ENCODE measurements at places on chromosomes 7 and 10. TPM values are rescaled to one million over a fixed set of nuclear protein-coding genes. Genes with fewer than 3 reads are reported as not detected.

DNA sequence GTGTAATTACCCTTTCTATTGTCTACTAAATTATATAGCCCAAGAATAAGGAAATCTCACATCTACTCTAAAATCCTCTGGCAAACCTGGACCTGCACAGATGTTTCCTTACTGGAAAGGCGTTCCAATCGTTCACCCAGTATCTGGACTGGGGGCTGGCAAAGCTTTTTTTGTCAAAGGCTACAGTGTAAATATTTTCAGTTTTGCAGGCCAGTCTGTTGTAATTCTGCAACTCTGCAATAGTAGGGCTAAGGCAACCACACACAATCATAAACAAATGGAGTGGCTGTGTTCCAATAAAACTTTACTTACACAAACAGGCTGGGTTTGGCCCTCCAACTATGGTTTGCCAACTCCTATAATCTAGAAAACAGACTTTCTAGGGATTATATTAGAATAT lies 56.2 kb downstream of the GLI3 start:
- no peak for DNase-seq

- no peak for DNase-seq
These were observed 11.5 kb downstream of the IDE start for GRCh38 chr10:92562424-92562823.

- no peak for DNase-seq
These were observed 20.9 kb downstream of the ANKRD22 start for GRCh38 chr10:88830643-88831268.

DNA sequence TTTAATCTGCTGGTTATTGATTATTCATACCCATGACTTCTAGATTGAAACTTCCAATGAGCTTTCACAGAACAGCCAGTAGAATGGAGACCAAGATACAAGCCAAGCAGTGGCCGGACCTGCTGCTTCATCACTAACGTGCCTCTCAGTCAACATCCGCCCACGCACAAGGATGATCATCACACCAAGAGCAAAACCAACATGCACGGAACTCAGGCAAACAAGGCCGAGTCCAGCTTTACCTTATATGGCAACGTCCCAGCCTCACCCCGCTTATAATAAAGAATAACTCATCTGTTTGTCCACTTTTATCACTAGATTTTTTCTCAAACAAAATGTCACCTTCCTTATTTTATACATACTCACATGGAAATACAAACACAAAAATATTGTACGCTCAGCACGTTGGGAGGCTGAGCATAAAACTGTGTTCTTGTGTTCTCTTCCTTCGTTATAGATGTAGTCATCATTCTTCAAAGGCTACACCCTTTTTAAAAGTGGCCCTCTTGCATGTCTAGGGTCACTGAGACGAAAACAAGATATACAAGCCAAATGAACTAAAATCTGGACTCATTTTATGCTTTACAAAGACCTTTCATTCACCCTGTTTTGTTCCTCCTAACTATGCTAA lies 122.7 kb downstream of the SFMBT2 start:
- DNase-seq, result no peak

DNA sequence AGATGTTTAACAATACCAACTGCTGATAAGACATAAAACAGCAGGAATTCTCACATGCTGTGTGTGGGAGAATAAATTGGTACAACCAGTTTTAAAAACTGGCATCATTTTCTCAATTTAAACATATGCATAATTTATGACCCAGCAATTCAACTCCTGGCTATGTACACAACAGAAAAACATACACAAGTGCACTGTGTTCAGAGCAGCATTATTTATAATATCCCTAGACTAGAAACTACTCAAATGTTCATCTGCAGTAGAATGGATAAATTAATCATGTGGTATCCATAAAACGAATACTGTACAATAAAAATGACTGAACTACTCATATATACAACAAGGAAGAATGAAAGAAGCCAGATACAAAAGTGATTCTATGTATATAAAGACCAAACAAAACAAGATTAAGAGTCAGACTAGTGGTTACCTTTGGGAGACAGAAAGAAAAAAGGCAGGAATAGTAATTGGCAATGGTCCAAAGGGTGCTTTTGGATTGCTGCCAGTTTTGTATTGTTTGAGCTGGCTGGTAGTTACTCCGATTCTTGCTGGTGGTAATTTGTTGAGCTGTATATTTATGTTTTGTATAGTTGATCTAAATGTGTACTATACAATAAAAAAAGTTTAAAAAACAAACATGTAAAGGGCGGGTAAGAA lies 306.0 kb downstream of the TFEC start:
- DNase-seq, result no peak

The LRRC61 gene
- polyA plus RNA-seq, result 11.3 TPM

The SPDYE11 gene
- 1.9 TPM for polyA plus RNA-seq

GRCh38 chr10:25175527-25176420 lies 973 bp downstream of the GPR158 start:
- DNase-seq, result no peak

DNA sequence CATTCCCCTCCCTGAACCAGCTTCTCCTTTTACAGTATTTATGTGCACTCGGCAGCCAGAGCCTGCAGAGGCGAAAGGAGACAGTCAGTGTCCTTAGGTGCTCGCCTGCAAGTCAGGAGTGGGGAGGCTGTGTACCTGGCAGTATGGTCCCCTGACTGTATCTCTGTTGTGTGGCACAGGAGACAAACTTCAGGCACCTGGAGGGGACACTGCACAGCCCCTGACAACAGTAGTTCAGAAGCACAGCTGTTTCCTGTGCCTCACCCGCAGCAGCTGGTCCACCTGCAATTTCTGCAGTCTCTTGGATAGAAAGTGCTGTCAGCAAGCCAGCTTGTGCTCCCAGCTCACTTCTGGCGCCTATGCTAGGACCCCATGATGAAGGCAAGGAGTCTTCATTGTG lies 73.4 kb upstream of the LAMB4 start:
- DNase-seq, result no peak
